ENCODE measurements at places on chromosomes 5 and 9.

- no peak for DNase-seq
Observed at GRCh38 chr5:100004969-100005368, 530.2 kb upstream of the FAM174A start.

- DNase-seq, result no peak
Observed at GRCh38 chr5:93117751-93118531, 463.1 kb downstream of the NR2F1-AS1 start.

- DNase-seq, result no peak
Observed at GRCh38 chr9:108479989-108480652, 375.7 kb downstream of the ACTL7B start.

DNA sequence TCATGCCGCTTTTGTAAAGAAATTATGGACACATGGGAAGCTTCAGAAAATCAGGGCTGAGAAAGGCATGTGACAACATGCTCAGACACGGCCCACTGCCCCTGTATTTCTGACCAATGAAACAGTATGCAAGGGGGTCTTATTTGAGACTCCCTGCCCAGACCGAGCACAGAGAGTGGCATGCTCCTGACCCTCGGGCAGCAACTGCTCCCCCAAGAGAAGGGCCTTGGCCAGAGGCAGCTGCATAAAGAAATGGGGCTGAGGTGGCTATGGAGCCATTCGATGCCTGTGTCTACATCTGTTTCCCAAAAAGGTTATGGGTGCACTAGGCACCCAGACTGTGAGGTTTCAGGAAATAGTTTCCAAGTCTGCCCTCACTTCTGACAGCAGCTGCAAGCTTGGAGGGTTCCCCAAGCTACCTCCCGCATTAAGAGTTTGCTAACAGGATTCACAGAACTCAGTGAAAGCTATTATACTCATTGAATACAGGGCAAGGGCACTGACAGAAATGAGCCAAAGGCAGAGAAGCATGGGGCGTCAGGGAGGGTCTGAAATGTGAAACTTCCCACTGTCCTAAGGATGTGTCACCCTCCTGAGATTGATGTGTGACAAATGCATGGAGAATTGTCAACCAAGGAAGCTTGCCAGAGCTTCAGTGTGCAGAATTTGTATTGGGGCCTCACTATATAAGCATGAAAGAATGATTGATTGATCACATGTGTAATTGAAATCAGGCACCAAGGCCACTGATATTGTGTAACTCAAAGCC lies 94.3 kb downstream of the DAP start:
- no peak for DNase-seq

- no peak for DNase-seq
Observed at GRCh38 chr5:28809811-28810750, 1771.7 kb upstream of the CDH9 start.

DNA sequence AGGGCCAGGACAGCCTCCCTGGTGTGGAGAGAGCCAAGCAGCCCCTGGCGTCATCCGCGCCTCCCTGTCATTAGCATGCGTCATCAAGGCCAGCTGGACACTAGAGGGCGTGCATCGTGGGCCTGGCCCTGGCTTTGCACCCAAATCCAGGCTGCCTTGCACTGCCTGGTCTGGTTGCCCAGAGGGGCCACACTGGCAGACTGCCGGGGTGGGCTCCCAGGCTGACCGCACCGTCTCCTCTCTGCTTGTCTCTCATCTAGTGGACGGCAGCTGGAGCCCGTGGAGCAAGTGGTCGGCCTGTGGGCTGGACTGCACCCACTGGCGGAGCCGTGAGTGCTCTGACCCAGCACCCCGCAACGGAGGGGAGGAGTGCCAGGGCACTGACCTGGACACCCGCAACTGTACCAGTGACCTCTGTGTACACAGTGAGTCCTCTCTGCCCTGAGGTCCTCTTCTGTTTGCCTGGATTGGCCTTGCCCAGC lies 29.0 kb downstream of the HK3 start:
- DNase-seq, result no peak

DNA sequence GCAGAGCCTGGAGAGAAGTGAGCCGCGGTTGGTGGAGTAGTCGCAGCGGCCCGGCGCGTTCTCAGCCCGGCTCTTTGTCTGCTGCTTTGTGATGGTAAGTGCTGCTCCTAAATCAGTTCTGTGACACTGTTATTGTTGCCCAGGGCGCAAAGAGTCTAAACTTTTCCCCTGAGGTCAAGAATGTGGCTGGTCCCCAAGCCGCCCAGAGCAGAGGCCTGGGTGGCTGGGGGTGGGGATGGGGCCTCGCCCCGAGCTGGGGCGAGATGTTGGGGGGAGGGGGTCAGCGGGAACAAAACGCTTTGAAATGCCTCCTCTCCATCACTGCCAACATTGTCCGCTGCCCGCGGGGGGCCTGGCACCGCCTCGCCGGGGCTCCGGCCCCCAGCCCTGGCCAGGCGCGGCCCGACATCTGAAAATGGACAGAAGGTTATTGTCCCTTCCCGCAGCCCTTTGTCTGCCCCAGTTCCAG lies 11.7 kb upstream of the CERCAM start:
- DNase-seq, result no peak

DNA sequence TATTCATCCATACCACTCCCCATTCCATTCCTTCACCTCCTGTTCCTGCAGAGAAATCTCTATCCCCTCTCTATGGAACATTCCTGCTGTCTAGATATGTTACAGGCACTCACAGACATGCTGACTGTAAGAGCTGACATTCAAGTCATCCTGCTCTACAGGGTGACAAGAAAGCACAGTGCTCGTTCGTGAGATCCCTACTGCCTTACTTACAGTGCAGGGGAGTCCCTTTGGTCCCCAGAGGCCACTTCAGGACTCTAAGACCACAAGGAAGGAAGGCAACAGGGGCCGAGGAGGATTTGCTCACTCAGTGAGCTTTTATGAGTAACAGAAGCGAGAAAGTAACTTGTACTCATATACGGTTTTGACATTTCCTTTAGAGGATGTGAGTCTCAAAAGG lies 110.5 kb downstream of the GAS1 start:
- no peak for DNase-seq

GRCh38 chr9:125437771-125438221 lies 176.2 kb downstream of the GAPVD1 start:
- no peak for DNase-seq

GRCh38 chr9:17905366-17905765 lies 326.5 kb downstream of the SH3GL2 start:
- no peak for DNase-seq

DNA sequence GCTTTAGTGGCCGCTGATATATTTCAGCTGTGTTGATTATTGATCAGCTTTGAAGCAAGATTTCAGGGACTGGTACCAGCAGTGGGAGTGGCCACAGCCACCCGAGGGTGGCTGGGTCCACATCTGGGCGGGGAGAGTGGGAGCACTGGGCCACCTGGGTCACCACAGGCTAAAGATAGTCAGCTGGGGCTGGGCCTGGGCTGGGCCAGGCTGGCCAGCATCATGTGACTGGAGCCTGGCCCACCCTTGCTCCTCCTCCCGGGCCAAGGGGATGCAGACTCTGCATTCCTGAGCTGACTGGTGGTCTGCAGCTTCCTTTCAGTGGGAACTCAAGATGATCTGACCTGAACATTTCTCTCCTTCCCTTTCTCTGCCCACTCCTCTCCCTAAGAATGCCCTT lies 27.1 kb downstream of the LARP1 start:
- no peak for DNase-seq

GRCh38 chr5:97163360-97163764 lies 19.7 kb downstream of the RIOK2 start:
- DNase-seq, result no peak

DNA sequence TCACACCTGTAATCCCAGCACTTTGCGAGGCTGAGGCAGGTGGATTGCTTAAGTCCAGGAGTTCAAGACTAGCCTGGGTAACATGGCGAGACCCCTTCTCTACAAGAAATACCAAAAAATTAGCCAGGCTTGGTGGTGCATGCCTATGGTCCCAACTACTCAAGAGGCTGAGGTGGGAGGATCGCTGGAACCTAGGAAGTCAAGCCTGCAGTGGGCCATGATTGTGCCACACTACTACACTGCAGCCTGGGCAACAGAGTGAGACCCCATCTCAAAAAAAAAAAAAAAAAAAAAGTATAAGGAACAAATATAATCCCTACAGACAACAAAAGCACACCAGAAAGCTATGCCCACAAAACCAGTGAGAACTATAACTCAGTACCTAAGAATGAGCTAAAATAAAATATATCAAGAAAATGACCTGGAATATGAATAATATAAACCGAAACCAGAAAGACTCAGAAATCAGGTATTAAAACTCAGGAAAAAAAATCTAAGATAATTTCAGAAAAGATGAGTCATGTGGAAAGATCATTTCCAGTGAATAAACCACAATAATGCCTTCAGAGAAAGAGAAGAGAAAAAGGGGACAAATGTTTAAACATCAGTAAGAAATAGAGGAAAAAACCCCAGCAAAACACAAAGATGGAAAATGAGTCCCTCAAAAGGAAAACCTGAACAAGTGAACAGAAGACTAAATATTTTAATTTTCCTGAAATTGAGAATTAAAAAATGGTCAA lies 57.4 kb downstream of the GOLPH3 start:
- DNase-seq, result no peak

DNA sequence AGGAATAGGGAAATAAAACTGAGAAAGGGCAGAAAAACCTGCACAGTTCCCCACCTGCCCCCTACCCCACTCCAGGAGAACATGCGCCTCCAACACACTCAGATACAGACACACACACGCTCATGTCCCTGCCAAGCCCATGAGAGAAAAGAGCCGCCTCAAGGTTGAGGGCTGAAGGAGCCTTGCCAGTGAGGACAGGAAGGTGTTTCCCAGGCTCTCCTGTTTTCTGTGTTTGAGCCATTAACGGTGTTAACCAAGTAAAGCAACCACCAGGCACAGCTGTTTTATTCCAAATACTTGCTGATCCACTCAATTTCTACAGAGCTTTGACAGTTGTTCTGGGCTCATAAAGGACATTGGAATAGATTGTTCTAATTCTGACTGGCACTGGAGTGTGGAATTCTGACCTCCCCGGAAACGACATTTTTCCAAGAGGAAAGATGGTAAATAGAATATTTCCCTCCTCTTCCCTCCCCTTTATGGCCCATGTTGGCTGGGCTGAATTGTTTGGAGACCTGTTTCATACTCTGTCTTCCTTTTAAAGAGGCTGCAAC lies 238.0 kb downstream of the DMAC1 start:
- no peak for DNase-seq

DNA sequence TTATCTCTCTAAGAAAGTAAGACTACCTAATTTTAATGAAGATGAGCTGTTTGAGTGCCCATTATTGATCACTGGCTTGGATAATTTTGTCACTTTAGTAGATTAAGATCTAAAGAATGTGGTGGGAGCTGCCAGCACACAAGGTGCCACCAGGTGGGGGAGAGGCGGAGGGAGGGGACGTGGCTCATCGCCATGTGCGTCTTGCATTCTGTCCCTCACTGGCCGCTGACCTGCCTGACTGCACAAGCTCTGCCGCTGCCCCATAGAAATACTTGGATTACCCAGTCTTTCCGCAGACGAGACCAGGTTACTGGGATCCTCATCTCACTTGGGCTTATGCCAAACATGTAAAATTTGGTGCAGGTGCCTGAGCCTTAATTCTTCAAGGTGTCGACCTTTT lies 37.6 kb downstream of the RHOBTB3 start:
- DNase-seq, result no peak

DNA sequence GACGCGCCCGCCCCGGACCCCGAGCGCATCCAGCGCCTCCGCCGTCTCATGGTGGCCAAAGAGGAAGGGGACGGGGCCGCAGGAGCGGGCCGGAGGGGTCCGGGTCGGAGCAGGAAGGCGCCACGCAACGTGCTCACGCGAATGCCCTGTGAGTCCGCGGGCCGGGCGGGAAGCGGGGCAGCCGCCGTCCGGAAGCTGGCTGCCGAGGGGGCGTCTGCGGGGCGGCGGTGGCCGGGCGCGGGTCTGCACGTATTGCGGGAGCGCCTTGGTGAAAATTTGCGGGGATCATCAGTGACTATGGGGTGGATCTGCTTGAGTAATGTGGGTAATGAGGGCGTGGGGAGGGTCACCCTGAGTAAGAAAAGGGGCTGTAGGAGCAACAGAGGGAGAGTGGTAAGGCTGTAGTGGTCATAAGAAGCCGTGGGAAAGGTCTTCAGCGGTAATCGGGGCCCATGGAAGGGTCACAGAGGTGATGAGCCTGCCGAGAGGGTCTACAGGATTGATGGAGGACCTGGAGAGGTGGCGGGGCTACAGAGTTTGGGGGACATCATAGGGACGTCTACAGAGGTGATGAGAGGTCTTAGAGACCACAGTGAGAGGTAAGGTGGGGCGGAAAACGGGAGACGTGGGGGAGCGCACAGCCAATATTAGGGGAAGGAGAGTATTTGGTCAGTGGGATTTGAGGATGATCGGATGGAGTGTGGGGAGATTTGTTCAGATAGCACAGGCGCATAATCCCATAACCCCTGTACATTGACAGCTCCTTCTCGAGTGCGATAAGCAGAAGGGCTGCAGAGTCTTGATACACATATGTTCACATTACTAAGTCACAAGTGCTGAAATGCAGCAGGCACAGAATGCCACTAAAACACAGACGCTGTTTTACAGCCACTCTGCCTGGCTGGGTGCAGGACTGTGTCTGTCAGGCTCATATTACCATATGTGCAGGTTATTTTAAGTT lies 819 bp downstream of the LSM11 start:
- no peak for DNase-seq

- DNase-seq, result no peak
Observed at GRCh38 chr9:128912270-128912853, 8.4 kb upstream of the PHYHD1 start.

DNA sequence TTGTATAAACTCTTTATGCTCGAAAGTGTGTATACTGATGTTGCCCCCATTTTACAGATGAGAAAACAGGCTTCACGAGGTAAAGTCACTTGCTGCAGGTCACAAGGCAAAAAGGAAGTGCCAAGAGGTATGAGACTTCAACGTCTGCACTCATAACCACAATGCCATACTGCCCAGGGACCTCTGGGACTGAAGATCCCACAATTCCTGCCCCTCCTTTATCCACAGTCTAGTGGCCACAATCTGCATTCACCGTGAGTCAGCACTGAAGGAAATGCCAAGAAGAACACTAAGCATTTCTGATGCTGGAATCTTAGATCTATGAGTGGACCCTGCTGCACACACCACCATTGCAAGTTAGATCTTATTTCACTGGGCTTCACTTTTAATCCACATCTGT lies 37.3 kb downstream of the MED27 start:
- no peak for DNase-seq

DNA sequence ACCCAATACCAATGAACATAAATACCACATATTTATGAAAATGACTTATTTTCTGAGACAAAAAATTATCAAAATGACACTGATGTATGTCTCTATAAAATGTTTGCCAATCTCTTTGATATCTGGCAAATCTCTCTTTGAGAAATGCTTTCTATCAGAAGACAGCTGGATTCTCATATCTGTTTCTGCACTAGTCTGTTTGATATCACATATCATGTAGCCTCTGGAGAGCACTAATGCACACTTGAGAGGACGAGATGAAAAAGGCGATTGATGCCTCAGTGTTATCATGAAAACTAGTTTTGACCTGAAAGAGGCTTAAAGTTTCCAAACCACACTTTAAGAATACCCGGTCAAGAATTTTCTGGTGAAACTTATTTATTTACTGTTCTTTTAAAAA lies 29.1 kb upstream of the ANKRD55 start:
- DNase-seq, result no peak
